ENCODE measurements at places on chromosomes 6 and 20.

DNA sequence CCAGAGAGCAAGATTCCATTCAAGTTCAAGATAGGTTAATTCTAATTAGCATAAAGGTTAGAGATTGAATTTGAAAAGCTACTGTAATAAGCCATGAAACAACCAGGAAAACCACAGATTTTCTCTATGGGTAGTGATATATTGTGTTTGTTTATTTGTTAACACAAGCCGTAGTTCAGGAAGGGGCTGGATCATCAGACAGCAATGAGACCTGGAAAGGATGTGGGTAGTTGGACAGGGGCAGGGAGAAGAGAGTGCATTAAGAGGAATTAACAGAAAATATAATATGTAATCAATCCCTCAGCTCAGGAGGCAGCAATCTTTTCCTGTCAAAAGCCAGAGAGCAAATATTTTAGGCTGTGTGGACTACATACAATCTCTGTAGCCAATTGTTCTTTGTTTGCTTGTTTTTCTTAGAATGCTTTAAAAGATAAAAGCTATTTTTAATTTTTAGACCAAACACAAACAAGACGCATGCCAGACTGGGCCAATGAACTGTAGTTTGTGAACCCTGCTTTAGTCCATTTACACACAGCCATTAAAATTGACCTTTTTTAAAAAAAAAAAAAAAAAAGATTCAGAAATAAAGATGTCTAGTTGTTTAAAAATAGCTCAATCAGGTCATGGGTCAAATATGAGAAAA, 398.7 kb upstream of the MARCKS start:
- no peak for DNase-seq

- no peak for DNase-seq
Observed at GRCh38 chr6:145023116-145023726, 712.1 kb downstream of the EPM2A start.

DNA sequence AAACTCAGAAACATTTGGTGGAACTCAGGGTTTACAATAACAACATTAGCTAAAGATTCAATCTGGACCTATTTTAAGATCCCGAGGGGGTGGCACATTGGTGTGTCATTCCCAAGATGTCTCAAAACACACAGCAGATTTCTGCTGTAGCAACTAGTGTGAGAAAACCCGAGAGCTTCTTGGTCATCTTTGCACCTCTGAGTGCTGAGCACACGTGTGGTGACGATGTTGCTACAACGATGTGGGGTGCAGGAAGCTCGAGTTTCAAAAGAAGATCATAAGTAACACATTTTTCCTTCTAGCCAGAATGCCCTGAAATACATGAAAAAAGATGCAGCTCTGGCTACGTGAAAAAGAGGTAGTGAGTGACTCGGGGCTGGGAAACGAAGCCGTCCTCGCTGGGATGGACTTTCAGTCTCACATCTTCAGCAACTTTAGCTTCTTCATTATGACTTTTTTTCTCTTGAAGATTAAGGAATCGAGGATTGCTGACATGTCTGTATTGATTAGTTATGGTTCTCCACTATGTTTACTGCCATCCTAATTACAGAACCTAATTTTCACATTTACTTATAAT, 1.5 kb downstream of the RAMACL start:
- no peak for DNase-seq

DNA sequence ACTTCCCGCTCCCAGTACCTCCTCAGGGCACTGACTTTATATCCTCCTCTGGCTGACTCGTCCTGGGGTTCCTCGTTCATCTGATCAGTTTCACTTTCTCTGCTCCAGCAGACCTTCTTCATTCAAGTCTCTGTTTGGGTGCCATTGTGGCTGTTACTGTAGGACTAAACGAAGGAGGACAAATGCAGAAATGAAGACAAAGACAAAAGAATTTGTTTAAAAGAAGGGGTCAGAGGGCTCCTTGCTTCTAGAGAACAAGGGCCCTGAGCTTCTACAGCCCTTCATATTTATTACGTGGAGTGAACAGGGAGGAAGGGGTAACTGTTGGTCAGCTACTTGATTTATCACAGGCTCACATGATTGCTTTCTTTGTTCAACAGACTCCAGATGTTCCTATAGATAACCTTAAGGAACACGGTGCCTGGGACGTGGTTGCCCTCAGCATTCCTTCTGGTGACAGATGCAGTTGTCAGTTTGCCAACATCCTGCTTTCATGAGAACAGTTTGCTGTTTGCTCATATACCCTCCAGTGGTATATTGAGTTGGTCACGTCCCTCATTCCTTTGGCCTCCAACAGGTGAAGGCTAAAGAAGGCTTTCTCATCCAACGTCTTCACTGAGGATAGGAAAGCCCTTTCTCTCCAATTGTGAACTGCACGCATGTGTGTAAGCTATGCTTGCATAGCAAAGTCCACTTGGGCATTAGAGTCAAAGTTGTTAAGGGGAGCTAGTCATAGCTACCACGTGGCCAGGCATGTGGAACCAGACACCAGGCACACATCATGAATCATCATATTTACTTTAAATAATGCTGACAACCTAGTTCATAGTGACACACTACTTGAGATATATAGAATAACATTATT, 69.1 kb upstream of the BTN3A2 start:
- no peak for DNase-seq

DNA sequence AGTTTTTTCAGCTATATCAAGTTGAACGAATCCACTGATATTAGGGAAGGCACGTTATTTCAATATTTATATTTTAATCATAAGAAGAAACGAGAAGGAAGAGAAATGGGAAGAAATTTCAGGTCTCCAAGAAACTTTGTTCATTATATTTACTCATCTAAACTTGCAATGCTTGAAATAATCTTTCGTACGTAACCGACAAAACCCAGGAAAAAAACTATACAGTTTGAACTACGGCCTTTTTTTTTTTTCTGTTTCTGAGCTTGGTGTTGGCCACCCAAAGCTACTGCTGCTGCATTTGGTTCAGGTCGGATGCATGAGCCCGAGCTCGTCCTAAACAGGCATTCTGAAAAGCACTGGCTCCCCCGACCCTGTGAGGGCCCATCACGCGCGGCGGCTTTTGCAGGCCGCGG, 548 bp downstream of the PERP start:
- DNase-seq, result no peak

- no peak for DNase-seq
Observed at GRCh38 chr20:9294041-9294440, 220.3 kb upstream of the LAMP5 start.

DNA sequence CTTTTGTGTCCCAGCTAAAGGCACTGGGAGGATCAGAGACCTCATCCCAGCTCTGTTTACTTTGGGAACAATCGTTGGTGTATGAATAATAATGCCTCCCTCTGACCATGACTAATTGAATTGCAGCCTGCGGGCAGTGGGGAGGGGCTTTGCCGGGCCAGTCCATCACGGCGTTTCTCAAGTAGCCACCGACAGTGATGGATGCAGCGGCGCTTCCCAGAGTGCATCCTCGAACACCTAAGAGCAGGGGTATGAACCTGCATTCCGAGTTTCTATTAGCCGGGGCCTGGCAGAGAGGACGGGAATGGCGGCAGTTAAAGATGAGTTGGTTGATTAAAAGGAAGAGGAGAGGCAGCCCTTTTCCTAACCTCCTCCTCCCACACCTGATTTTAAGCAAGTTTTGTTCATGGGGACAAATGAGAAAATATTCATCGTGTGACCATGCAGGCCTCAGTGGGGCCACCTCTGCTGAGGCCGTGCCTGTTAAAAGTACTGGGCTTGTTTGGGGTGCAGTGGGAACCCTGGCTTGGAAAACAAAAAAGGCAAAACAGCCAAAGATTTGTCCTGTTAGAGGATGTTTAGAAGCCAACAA, 154.1 kb downstream of the FOXA2 start:
- no peak for DNase-seq

GRCh38 chr20:52789716-52790115, 182.4 kb upstream of the TSHZ2 start:
- DNase-seq, result no peak

- DNase-seq, result no peak
Observed at GRCh38 chr20:22962567-22963439, 72.3 kb upstream of the SSTR4 start.

DNA sequence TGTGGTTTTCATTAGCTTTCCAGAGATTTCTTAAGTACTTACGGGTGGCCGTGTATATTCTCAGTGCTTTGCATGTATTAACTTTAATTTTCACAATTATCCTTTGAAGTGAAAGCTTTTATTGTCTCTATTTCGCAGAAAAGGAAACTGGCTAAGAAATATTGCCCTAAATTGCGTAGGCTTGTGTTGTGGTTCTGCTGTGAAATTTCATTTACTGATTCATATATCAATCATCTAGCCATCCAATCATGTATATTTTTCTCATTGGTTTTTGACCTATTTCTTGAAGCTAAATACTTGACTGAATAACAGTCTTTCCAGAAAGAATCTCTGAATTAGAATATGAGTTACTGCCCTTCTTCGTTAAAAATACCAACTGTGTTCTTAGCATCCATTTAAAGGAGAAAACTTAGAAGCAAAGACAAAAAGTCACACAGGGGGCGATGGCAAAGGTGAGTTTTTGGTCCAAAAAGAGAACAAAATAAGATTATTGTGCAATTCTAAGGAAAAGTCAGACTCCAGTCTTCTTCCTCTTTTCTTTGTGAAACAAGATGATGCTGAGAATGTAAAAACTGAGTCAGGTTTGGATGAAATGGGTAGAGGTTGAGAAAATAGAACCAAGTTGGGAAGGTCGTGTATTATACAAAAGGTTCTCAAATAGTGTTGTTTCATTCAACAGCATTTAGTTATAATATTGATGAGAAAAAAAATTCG, 1.4 kb downstream of the CYB5R4 start:
- no peak for DNase-seq

DNA sequence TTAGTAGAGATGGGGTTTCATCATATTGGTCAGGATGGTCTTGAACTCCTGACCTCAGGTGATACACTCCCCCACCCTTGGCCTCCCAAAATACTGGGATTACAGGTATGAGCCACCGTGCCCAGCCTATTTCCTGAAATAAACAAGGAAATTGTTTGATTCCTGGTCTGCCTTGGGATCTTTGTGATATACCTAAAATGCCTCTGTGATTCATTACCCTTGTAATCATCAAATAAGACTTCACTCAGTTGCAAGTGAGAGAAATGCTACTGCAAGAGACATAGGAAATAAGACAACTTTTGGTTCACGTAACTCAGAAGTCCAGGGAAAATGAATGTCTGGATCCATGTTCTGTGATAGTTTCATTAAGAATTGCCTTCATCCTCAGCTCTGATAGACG, 173.2 kb upstream of the MARCKS start:
- no peak for DNase-seq

DNA sequence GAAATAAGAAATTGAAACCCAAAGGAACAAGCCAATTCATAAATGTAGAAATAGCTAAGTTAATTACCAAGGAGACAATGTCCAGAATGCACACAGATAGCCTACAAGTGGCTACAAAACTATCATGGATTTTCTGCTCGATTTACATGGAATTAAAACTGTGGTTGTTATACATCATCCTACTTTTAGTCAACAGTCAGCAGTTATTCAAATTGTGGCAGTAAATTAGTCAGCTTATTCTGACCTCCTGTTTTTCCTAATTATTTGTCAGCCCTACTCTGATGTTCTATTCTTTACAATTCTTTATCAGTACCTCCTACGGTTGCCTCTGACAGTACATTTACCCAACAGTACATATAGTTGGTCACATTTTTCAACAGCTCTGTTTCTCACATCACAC, 29.6 kb downstream of the RBL1 start:
- DNase-seq, result no peak

- no peak for DNase-seq
Observed at GRCh38 chr6:45969026-45969425, 46.6 kb downstream of the CLIC5 start.

GRCh38 chr6:159594106-159594749, 98.8 kb downstream of the SOD2 start:
- no peak for DNase-seq

DNA sequence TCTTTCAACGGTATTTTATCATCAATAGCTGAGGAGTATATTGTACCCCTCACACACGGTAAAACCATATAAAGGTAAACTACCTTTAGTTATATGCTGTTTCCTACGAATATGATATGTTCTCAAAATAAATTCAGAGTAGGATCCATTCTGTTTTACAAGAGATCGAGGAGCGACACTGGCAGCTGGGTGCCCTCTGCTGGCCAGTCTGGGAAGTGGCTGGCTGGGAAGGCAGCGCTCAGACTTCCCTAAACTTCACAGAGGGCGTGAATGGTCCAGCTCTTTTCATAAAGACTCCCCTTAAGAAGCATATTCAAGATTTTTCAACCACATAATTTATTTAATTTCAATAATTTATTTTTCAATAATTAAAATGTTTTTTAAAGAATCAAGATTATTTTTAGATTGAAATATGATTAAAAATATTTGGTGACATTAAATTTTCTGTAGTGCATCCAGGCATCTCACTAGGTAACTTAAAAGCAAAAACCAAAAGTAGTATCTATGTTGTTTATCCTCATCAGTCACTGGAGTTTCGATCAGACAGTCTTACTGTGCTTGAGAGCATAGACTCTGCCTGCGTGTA, 187.5 kb upstream of the PDE10A start:
- DNase-seq, result no peak

GRCh38 chr20:56952258-56953047, 314.0 kb downstream of the BMP7 start:
- no peak for DNase-seq

Data from NCI-H1436 (cell line).